ENCODE measurements at places on chromosomes 11 and 22. TPM values are rescaled to one million over a fixed set of nuclear protein-coding genes. Genes with fewer than 3 reads are reported as not detected.

- DNase-seq: no peak
Measured at GRCh38 chr11:24575392-24575791, 78.5 kb downstream of the LUZP2 start.

Gene SLC37A2
- 2.8 TPM for total RNA-seq

Gene SLCO2B1
- 79.2 TPM for total RNA-seq

DNA sequence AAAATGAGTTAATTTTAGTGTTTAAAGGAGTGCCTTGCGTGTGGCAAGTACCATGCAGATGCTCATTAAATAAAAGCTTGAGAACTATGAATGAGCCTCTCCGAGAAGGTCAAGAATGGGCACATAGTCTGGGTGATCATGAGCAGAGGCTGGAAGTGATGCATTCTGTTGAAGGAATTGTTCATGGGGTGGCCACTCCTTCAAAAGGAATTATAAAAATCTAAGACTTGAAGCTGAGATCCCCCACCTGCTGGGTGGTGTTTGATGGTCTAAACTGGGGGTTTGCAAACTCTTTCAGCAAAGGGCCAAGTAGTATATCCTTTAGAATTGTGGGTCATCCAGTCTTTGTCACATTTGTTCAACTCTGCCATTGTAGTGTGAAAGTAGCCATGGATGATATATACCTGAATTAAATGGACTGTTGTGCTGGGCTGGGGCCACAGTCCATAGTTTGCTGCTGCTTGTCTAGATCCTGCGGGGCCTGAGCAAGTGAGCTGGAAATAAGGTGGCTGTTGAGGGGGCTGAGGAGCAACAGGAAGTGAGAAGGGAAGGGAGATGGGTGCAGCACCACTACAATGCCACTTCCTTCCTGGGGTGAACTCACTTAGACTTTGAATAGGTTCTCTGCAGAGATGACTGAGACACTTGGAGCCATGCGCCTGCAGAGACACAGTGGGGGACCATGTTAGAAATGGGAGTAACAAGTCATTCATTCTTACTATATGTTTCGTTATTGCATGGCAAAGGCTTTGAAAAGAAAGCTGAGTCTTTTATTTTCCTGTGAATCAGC lies 179.0 kb downstream of the SNX19 start:
- DNase-seq: no peak

GRCh38 chr11:12464303-12464702 lies 86.9 kb downstream of the PARVA start:
- no peak for DNase-seq

- no peak for DNase-seq
Measured at GRCh38 chr11:10032935-10033334, 261.1 kb downstream of the SBF2 start.

DNA sequence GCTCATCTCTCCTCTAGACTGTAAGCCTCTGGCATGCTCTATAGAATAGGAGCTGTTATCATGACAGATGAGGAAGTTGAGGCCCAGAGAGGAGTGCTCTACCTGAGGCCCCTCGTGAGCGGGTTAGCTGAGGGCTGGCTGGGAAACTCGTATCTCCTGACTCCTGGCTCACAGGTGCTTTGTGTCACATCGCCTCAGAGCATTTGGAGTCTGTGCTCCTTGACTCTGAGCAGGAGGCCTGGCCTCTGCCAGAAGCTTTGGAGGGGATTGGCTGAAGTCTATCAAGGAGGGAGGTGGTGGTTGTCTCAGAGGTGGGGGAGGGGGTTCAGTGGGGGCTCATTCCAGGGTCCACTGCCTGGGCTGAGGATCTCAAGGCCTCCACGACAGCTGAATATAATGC lies 7.4 kb downstream of the KCNC1 start:
- DNase-seq: no peak

Gene PNPLA5
- 0.57 TPM for total RNA-seq

GRCh38 chr22:46329616-46330015 lies 5.9 kb upstream of the TRMU start:
- no peak for DNase-seq

GRCh38 chr11:3006505-3007260 lies 14.6 kb upstream of the NAP1L4 start:
- DNase-seq: no peak

DNA sequence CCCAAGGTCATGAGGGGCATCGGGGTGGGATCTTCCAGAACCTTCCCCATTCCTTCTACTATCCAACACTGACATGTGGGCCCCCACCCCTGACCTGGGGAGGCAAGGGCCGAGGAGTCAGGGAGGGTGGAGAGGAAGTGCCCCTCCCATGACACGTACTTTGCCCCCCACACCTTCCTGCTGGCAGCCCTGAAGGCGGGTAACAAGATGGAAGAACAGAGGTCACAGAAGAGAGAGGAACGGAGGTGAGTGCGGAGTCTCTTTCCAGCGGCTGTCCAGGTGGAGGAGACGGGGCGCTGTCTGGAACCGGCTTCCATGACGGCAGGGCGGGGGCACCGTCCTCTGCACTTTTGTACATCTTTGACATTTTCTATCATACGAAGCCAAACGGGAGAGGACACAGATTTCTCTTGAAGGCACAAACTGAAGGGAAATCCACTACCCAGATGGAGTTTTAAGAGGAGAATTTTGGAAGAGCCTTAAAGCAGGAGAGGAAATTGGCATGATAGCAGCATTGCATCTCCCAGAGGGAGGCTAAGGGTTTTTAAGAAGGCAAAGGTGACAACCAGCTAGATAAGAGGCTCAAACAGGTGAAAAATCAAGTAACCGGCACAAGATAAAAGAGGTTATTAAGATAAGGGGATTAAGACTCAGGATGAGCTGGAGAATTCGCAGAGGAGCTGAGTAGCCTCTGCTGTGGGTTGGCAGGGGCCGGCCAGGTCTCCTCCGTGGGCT lies 16.7 kb downstream of the OSBPL5 start:
- DNase-seq: no peak

Gene GRIK4
- total RNA-seq: 1.6 TPM

Gene LRRN4CL
- total RNA-seq: 1.1 TPM

Gene RPL27A
- 818 TPM for total RNA-seq

DNA sequence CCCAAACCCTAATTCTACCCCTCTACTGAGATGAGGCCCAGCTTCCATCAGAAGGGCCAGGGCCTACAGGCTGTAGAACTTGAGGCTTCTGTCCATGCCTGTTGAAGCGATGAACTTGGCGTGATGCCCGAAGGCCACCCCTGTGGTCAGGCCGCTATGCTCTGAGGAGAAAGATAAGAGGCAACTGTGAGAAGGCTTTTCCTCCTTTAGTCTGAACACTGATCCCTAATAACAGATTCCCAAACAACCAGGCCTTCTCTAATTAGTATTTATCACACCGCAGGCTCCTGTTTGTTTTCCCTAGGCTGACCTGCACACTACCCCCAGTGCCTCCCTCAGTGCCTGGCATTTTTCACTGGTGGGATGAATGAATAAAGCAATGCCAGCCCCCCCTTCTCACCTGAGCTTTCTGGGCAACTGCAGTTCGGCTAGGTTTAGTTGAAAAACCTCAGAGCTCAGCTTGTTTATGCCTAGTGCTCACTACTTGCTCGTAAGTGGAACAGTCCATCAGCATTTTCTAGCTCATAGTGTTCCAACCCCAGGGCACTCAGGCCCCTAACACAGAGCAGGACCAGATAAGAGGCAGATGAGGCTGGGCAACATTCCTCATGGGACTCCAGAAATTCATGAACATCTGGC lies 15.2 kb downstream of the PRPF19 start:
- no peak for DNase-seq

Gene PNPLA3
- 14.4 TPM for total RNA-seq

- no peak for DNase-seq
Measured at GRCh38 chr22:48827268-48827846, 1000.3 kb downstream of the BRD1 start.

DNA sequence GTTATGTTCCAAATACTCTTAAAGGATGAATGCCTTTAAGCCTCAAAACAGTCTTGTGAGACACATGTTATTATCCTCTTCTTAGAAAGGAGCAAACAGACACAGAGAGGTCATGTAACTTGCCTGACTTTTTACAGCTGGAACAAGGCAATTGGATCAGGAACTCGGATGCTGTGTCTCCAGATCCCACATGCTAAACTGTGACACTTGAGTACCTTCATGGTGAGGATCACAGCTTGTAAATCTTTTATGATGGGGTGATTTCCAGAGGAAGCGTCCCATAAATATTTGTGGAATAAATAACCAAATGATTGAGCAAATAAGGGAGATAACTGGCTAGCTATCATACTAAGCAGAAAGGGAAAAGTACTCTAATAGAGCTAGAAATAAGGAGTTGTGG lies 171.2 kb downstream of the C11orf91 start:
- no peak for DNase-seq

Gene GLYATL1
- total RNA-seq: 46.7 TPM

- no peak for DNase-seq
Measured at GRCh38 chr11:13535819-13536218, 40.0 kb upstream of the PTH start.

GRCh38 chr11:121741761-121742361 lies 289.1 kb upstream of the SORL1-AS1 start:
- peak; percentile 72 for DNase-seq

- DNase-seq: no peak
Measured at GRCh38 chr11:129320494-129320893, 55.2 kb upstream of the BARX2 start.

- no peak for DNase-seq
Measured at GRCh38 chr11:92843455-92843854, 126.0 kb upstream of the MTNR1B start.

GRCh38 chr11:64052938-64053622 lies 17.3 kb downstream of the FLRT1 start:
- DNase-seq: no peak

- DNase-seq: no peak
Measured at GRCh38 chr11:92552942-92553341, 328.3 kb downstream of the FAT3 start.

GRCh38 chr11:134527382-134528243 lies 115.6 kb upstream of the B3GAT1 start:
- no peak for DNase-seq

Gene MS4A6E
- total RNA-seq: not detected

DNA sequence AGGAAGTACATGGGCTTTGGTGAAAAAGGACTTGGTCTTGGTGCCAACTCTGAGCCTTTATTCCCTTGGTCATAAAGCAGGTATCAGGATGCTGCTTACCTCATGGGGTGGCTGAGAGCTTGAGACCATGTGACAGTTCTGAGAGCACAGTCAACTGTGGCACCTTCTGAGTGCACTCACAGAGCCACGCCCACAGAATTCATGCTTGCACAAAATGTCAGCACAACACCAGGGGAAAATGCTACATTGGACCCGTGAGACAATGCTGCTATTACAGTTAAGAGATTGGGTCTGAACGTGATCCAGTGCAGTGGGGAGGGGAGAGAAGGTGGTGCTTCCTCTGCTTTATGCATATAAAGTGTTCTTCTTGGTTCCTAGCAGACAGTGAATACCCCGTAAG lies 79.5 kb upstream of the SPON1 start:
- DNase-seq: peak; percentile 52

Gene BEST1
- total RNA-seq: 3.5 TPM

DNA sequence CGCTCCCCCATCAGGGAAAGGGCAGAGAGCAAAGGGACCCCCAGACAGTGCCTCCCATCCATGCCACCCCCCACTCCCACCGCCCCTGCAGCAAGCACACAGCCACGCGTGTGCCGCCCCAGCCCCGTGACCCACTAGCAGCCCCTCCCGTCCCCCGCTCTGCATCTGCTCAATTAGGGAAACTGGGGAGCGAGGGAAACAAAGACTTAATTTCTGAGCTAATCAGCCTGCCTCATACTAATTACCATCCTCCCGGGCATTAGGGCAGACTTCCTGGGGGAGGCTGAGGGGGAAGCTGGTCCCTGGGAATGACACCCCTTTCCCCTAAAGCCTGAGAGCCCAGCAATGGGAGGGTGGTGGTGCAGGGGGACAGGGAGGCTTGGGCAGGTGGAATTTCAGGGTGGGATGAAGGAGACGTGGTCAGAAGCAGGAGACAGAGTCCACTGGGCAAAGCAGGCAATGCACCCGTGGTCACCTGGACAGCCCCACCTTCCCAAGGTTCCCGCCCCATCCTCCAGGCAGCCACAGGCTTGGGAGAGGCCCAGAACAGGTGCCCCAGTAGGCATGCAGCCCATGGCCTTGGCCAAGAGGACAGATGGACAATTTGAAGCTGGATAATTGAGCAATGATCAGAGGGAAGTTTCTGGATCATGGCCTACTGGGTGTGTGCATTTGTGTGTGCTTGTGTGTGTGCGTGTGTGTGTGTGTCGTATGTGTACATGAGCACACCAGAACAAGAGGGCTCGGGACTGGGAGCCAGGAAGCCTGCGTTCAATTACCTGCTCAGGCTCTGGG lies 20.6 kb downstream of the ELFN2 start:
- peak; percentile 58 for DNase-seq

DNA sequence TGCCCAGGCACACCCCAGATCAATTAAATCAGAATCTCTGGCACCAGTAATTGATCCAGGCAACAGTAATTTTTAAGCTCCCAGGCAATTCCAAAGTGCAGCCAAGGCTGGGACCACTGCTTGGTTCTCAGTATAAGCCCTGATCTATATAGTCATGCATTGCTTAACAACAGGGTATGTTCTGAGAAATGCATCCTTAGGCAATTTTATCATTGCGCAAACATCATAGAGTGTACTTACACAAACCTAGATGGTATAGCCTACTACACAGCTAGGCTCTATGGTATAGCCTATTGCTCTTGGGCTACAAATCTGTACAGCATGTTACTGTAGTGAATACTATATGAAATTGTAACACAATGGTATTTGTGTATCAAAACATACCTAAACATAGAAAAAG lies 651 bp upstream of the C11orf42 start:
- no peak for DNase-seq

Gene OR10A2
- total RNA-seq: not detected

DNA sequence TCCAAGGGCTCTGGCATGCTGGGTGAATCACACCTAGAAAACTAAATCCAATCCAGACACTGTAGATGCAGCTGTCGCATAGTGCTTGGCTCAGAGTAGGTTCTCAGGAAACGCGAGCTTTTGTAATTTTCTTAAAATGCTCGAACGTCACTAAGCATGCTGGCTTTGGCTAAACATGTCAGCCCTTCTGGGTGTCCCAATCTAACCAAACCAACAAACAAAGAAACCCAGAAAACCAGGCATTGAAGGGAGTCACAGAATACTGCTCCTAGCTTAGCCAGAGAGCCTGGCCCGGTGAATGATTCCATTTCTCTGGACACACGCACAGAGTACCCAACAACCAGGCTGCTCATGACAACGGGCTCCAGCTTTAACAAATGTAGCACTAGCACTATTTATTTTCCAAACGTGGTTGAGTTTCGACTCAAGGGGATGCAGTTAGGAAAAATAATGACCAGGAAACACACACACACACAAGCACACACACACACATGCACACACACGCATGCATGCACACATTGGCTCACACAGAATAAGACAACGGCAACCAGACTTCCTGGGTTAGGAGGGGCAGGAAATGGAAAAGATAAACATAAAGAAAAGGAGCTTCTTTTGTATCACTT lies 492.6 kb downstream of the MIAT start:
- no peak for DNase-seq

Gene FREY1
- not detected for total RNA-seq

Gene MRGPRX3
- not detected for total RNA-seq

Gene CYP2D6
- total RNA-seq: 3.8 TPM
